Activated naive CD4-positive, alpha-beta T cell (primary cell): ENCODE measurements at places on chromosomes 11 and 22.
A peak's percentile ranks its signal among the peaks of the same experiment; 100 is the strongest.

- DNase-seq, result no peak
Observed at GRCh38 chr11:33234397-33235190, 22.6 kb upstream of the HIPK3 start.

- DNase-seq, result no peak
Observed at GRCh38 chr11:27532652-27533325, 26.2 kb upstream of the LIN7C start.

DNA sequence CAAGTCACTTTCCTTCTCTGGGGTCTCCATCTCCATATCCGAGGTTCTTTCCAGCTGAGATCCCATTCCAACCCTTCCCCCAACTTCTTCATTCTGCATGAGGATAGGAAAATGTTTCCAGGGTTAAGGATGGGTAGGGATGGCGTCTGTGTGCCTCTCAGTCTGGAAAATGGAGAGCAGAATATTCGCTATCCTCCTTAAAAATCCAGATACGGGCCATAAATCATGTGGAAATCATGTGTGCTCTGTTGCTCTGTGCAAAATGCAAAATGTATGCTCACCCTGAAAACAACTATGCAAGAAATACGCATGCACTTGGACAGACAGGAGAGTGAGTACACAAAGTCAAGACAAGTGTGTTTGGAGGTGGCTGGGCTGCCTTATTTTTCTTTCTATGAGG is 3.2 kb downstream of the CREB3L1 start:
- DNase-seq, result no peak

- peak; percentile 27 for DNase-seq
Observed at GRCh38 chr22:50276143-50276542, 6.0 kb upstream of the MAPK11 start.

DNA sequence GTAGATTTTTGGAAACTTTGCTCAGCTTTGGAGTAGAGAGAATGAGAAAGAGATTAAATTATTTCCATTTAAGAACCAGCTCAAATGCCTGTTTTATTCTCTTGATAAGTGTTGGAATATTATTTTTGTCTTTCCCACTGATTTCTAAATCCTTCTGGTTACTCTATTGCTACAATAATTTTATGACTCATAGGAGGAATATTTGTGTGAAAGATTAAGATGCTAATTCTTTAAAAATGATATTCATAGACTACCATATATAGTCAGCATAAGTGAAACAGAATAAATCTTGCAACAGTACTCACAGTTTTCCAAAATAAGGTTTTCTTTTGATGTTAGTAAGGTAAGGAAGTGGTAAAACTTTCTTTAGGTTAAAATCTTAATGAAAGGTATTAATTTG is 60.9 kb downstream of the YAP1 start:
- DNase-seq, result no peak

DNA sequence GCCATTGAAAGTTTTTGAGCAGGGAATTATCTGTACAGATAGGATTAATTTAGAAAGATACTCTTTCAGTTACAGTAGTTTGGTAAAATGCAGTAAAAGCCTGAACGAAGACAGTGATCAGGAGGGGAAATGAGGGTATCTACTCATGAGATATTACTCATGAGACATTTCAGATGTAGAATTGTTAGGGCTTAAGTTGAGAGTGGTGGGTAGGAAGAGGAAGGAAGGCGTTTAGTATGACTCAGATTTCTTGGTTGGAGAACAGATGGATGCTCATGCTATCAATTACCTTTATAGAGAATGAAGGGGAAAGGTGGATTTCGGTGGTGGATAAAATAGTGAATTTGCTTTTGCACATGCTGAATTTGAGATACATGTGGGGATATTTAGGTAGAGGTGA is 15.8 kb downstream of the CCDC81 start:
- DNase-seq, result no peak

DNA sequence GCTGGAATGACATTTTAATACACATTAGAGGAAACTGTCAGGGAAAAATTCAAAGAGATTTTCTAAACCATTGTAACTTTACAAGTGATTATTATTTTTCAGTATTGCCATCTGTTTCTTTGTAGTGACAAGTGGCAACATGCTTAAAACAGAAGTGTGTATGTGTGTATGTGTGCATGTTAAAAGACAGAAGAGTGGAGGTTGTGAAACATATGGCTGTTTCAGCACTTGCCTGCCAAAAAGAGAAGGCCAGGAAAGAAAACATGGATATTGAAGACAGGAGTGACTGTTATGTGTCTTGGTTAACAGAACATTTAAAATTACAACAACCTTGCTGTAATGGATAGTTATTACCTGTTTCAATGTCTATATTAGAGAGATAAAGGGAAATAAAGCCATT is 24.3 kb upstream of the VWA5A start:
- no peak for DNase-seq

GRCh38 chr11:9065607-9066432 is 25.6 kb downstream of the SCUBE2 start:
- DNase-seq, result no peak

GRCh38 chr11:120694726-120695125 is 183.2 kb downstream of the GRIK4 start:
- no peak for DNase-seq

GRCh38 chr11:106957030-106957482 is 61.2 kb downstream of the GUCY1A2 start:
- no peak for DNase-seq

DNA sequence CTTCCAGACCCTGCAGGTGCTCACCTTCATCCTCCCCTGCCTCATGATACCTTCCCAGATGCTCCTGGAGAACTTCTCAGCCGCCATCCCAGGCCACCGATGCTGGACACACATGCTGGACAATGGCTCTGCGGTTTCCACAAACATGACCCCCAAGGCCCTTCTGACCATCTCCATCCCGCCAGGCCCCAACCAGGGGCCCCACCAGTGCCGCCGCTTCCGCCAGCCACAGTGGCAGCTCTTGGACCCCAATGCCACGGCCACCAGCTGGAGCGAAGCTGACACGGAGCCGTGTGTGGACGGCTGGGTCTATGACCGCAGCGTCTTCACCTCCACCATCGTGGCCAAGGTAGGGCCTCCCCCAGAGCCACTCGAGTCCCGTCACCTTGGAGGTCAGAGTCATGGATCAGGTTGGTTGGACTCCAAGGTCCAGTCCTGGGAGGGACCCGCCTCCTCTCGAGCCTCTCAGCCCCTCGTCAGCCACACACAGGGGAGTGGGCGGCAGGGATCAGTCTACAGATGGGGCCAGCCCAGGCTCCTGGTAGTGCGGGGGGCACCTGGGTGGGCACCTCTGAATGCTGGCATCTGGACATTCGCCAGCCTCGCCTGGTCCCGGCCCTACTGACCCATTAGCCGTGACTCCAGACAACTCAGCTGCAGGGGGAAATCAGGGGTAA is 34.8 kb upstream of the SLC22A12 start:
- DNase-seq, result no peak

DNA sequence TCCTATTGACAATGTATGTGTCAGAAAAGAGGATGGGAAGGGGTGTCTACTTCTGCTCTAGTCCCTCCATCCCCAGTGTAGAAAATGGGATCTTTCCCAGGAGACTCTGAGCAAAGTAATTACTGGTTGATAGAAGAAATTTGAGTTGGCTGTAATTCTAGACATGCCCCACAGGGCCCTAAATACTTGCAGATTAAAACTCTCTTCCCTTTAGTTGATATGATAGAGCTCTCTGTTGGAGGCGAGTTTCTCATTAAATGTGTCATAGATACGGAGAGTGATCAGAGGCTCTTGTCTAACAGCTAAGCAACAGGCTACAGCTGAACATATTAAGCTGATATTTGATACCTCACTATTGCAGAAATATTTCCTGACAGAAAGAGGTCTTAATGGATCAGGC is 32.9 kb downstream of the OR52E1 start:
- DNase-seq, result no peak

DNA sequence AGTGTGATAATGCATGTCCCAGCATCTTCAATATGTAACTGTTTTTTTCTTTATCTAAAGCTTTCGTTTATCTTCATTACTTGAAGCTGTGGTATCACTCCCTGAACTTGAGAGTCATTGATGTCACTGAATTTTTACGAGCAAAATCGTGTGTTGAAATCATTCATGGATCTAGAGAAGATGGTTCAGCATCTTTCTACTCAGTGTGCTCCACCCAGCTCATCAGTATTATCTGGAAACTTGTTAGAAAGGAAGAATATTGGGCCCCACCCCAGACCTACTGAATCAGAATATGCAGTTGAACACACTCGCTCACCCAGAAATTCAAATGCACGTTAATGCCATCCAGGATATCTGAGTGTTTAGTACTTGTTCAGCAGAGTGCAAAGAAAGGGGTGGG is 8.3 kb downstream of the CDON start:
- DNase-seq, result no peak

GRCh38 chr11:130199792-130200191 is 40.2 kb downstream of the ST14 start:
- DNase-seq, result no peak

- DNase-seq, result no peak
Observed at GRCh38 chr11:44097821-44098220, 2.3 kb downstream of the EXT2 start.

- no peak for DNase-seq
Observed at GRCh38 chr22:20810645-20811044, 36.7 kb downstream of the SERPIND1 start.

DNA sequence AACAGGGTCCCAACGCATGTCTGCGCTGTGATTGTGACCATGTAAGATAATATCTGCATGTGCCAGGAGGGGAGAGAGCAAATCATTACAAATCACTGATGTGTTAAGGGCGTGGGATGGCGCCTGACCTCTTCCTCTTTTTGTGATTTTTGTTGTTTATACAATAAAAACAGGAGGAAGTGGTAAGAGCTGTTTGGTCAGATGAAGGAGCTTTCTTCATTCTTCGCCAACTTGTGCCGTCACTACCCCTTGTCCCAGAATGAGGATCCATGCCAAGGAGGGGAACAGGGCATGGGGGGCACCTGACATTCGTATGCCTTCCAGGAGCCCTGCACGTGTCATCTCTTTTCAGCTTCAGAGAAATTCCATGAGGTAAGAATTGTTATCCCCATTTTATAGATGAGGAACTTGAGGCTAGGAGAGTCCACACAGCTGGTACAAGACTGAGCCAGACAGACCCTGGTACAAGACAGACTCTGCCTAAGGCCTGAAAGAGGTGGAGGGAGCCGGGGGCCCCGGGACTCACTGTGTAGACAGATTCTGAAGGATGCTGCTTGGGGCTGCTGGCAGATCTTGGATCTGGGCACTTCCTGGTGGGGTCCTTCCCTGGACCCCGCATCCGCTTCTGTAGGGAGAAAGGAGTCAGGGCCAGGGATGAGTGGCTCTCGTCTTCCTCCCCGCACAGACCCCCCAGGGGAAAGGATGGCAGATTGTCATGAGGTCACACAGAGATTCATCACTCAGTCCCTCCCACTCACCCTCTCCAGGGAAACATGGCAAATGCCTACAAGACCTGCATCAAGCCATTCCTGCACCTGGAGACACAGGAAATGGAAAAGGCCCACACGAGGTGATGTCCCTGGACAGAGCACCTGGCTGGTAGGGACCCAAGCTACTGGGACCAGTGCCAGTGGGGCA is 34.6 kb downstream of the NFAM1 start:
- no peak for DNase-seq

DNA sequence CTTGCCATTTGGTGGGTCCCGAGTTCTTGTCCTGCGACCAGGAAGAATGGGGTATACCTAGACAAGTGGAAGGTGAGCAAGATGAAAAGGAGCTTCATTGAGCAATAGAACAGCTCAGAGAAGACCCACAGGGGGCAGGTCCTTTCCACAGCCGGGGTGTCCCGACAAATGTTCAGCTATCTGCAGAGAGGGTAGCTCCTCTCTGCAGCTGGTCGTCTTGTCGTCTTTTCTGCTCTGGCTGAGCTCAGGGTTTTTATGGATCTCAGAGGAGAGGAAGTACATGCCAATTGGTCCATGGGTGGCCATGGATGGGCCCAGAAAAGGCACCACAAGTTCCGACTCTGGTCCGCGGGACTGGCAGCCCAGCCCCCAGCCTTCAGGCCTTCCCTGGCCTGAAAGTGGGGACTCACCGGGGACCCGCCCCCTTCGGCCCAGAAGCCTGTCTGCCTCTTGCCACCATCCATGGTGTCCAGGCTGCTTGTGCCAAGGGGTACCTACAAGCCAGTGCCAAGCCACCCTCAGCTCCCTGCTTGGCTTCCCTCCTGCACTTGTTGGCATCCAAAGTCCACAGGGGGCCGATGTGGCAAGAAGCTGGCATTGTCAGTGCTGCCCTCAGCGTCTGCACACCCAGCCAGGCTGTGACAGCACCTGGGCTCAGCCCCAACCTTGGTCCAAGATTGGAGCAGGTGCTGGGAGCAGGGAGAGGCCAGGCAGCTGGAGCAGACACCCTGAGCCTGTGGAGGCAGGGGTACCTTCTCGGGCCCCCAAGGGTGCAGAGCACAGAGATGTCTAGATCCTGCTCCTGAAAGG is 438.9 kb downstream of the TBC1D22A start:
- DNase-seq, result no peak

GRCh38 chr11:110710628-110711381 is 1.4 kb downstream of the ARHGAP20 start:
- DNase-seq, result no peak

DNA sequence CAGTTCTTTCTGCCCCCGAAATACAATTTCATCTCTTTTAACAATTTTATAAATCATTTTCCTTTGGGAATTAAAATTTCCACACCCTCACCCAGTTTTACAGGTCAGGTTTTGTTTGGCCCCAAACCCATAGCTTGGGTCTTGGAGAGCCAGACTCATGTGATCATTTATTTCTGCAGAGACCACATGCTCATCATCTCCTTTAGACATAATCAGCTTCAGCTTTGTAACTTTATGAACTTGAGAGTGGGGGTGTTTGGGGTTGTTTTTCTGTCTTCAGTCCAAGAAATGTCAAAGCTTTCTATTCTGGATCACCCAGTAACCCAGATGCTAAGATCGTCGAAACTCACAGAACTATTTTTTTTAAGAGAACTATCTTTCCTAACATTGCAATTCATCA is 70.9 kb downstream of the DBX1 start:
- no peak for DNase-seq

DNA sequence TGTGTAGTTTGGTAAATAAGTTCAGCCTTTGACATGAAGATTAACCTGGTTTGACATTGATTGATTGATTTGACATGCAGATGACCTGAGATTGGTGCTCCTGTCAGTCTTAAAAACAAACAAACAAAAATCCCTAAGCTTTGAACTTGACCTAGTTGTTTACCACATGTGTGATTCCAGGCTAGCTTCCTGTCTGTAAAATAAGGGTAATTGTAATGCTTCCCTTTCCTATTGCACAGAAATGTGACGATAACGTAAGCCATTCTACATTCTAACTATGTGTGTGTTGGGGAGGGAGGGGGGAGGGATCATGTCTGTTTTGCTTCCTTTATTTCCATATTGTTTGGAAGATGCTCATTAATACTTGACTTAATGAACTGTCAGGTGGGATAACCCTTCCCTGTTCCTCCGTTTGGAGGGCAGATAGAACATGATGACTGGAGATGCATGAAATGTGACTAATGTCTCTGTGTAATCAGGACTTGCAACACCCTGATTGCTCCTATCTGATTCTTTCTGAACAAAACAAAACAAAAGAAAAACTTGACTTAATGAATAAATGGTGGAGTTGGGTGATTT is 106.1 kb upstream of the CLMP start:
- DNase-seq, result no peak

GRCh38 chr11:121829159-121829643 is 286.8 kb downstream of the BLID start:
- no peak for DNase-seq
